ENCODE measurements at places on chromosomes 6 and 20. TPM values are rescaled to one million over a fixed set of nuclear protein-coding genes. Genes with fewer than 3 reads are reported as not detected.

GRCh38 chr6:138017166-138017757, 90.0 kb downstream of the PERP start:
- DNase-seq, result no peak

DNA sequence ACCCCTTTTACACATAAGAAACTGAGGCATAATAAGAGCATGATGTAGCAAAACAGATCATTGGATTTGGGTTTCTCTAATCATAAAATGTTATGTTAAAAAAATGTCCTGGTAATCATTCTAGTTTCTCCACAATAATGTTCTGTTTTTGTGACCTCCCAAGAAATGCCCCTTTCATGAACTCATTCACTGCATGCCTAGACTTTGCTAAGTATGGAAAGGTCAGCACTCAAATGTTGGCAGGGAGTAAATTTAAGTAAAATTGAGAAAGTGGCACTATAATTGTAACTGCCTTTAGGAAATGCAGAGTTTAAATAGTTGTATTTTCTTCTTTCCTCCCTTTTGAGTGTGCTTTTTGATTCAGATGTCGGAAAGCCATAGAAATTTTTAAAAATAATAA, 48.5 kb upstream of the ID4 start:
- DNase-seq, result no peak

Gene ZNF334
- total RNA-seq, result 1.7 TPM

DNA sequence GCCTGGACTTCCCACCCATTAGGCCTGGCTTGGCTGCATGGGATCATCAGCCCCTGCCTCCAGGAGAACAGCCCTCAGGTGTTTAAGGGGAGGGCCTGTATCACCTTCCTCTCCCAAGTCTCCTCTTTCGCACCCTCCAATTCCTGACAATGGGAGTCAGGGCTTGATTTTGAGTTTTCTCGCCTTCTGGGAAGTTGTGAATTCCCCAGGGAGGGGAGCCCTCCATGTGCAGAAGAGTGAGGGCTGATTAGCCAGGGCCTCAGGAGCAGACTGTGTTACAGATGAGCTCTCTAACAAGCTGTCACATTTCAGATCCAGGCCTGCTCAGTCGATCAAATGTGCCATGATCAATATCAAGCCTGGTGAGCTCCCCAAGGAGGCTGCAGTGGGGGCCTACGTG, 42.4 kb downstream of the CNBD2 start:
- no peak for DNase-seq

Gene TGM3
- total RNA-seq, result not detected

Gene ADGB
- not detected for total RNA-seq
